Testis (tissue), 5 donors: ENCODE measurements at places on chromosomes 6 and 20. TPM values are rescaled to one million over a fixed set of nuclear protein-coding genes. Genes with fewer than 3 reads are reported as not detected.
A peak's percentile ranks its signal among the peaks of the same experiment; 100 is the strongest.

DNA sequence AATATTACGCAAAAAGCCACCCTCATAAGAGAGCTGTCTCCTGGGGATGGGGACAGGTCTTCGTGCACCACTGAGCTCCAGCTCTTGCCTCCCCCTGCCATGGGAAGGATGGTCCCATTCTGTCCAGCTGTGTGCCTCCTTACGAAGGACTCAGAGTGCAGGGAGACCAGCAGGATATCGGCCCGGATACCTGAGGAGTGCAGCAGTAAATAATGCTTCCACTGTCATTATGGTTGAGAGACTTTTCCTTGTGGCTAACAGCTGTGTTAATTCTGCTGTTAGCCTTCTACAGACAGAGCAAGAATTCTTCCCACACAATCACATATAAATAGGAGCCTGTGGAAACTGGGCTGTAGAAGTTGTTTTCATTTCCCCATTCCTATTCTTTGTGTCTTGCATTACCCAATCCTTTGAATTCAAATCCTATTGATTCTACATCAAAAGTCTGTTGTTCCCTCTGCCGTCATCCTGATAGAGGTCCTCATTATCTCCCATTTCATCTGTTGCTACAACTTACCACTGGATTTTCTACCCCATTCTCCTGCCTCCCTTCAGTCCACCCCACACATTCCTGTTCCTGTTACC, 364.6 kb upstream of the SOX4 start:
- DNase-seq = no peak

DNA sequence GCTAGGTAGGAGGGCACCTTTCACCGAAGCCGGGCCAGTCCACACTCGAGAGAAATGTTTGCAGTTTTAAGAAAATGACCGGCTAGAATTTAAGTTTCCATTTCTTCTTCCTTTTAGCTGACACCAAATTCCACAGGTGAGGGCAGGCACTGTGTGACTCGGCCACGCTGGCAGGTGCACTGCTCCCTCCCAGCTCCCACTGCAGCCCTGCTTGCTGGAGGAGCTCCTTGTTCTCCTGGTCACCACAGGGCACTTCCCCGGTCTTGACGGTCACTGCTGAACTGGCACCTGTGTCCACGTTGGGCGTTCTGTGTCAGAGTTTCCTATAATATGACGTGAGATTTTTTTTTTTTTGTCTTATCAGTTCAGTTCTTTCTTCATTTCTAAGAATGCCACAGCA, 3.6 kb upstream of the KIF25 start:
- no peak for DNase-seq

DNA sequence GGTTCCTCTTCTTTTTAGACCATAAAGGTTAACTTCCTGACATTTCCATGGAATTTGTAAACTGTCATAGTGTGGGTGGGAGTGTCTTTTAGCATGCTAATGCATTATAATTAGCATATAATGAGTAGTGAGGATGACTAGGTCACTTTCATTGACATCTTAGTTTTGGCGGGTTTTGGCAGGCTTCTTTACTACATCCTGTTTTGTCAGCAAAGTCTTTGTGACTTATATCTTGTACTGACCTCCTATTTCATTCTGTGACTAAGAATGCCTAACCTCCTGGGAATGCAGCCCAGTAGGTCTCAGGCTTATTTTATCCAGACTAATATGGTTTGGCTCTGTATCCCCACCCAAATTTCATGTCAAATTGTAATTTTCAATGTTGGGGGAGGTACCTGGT, 149.6 kb upstream of the SYNCRIP start:
- DNase-seq = no peak

DNA sequence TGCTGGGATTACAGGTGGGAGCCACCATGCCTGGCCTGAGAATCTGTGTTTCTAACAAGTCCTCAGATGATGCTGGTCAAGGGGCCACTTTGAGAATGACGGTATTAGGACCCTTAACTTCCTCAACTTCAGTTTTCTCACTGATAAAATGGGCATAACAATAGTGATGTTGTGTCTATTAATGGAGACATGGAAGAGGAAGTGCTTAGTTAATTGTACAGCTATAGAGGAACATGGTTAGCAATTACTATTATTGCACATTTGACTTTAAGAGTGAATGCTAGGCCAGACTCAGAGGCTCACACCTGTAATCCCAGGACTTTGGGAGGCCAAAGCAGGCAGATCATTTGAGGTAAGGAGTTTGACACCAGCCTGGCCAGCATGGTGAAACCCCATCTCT, 12.7 kb downstream of the DPPA5 start:
- no peak for DNase-seq

GRCh38 chr6:159086033-159086618, 41.3 kb upstream of the TAGAP start:
- no peak for DNase-seq

GRCh38 chr6:46221222-46221793, 50.5 kb upstream of the ENPP5 start:
- no peak for DNase-seq

- DNase-seq = no peak
Measured at GRCh38 chr6:22294301-22294700, 2.5 kb downstream of the PRL start.

GRCh38 chr6:121055572-121056163, 278.6 kb downstream of the TBC1D32 start:
- DNase-seq = no peak

GRCh38 chr6:56958481-56958880, 3.6 kb downstream of the BEND6 start:
- no peak for DNase-seq

- DNase-seq = no peak
Measured at GRCh38 chr6:14622085-14622484, 504.5 kb downstream of the CD83 start.

- DNase-seq = no peak
Measured at GRCh38 chr6:82437701-82438100, 74.1 kb downstream of the TPBG start.

DNA sequence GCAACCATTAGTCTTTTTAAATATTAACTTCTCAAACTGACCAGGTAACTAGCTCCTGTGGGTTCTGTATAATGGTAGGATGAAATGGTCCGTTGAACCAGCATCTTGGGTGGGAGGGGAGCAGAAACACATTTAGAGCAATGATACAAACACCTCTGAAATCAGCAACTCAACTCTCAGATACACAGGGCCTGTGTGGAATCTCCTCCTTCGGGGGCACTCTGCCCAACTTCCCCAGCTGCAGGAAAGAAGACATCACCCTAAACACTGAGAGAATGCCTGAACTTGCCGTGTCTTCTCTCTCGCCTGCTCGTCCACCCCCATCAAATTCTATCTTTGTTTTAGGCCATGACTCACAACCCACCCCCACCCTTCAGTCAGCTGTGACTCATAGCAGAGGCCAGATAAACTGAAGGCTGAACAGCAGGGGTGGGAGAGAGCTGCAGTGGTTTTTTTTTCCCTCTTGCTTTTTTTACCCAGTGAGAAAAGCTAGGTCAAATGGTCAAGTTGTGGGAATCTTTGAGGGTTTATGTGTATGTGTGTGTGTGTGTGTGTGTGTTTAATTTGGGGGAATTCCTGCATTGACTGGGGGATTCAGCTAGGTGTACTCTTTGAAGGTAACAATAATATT, 593.4 kb upstream of the JAG1 start:
- no peak for DNase-seq

- DNase-seq = no peak
Measured at GRCh38 chr6:55379471-55379870, 52.2 kb downstream of the GFRAL start.

- DNase-seq = no peak
Measured at GRCh38 chr6:106026748-106027715, 59.1 kb upstream of the PRDM1 start.

- DNase-seq = no peak
Measured at GRCh38 chr6:153489479-153489878, 358.4 kb upstream of the RGS17 start.

DNA sequence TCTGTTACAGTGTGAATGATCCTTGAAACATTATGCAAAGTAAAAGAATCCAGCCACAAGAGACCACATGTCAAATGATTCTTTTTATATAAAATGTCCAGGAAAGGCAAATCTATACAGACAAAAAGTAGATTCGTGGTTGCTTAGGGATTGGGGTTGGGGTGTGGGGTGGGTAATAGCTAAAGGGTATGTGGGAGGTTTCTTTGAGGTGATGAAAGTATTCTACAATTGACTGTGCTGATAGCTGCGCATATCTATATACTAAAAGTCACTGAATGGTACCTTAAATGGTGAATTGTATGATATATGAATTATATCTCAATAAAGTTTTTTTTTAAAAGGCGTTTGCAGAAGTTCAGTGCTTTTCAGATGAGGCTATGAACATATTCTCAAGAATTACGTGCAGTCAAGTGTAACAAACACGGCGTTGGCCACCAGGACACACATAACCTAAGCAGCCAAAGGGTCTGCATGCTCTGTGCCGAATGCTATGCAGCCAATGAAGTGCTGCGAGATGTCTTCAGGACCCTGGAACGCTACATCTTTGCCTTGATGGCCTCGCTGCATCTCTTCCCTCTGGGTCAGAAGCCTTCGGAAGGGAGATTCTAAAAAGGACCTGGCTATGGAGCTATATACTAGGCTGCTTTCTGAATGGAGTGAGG, 96.9 kb downstream of the SCML4 start:
- DNase-seq = no peak

DNA sequence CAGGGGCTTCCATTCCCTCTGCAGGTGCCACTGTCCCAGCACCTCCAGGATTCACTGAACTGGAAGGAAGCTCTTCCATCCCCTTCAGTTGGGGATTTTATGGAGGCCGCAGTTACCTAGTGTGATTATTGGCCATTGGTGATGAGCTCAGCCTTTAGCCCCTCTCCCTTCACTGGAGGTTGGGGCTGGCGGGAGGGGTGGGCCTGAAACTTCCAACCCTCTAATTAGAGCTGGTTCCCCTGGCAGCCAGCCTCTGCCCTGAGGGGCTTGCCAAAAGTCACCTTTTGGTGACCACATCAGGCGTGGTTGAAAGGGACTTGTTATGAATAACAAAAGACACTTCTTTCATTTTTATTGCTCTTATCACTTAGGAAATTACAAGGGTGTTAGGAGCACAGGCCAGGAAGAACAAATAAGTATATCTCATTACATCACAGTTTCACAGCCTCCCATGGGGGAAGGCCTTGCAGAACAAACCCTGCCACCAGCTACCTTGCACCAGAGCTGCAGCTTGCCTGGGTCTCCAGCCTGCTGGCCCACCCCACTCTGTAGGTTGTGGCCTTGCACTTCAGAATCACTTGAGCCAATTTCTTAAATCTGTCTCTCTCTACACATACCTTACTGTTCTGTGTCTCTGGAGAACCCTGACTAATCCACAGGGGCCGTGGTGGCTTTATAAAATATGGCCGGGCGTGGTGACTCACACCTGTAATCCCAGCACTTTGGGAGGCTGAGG, 5.0 kb downstream of the PYGB start:
- no peak for DNase-seq

DNA sequence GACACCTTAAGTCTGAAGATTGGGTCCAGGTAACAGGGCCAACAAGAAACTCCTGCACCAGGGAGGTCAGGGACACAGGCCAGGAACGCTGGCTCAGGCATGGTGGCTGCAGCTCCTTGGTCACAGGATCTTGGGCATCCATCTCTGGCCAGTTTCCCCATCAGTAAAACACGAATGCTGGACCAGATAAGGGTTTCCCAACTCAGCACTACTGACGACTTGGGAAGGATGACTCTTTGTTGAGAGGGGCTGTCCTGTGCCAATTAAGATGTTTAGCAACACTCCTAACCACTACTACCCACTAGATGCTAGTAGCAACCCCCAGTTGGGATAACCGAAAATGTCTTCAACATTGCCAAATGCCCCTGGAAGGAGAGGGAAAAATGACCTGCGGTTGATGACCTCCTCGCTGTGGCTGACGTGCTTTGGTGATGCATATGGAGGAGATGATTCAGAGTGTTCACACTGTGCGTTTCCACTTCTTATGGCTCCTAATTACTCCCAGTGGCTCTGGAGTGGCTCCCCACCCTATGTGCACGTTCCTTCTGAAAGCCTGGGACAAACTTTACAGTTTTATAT, 261.9 kb downstream of the CDH26 start:
- DNase-seq = no peak

GRCh38 chr20:48035961-48036731, 250.9 kb upstream of the SULF2 start:
- no peak for DNase-seq

DNA sequence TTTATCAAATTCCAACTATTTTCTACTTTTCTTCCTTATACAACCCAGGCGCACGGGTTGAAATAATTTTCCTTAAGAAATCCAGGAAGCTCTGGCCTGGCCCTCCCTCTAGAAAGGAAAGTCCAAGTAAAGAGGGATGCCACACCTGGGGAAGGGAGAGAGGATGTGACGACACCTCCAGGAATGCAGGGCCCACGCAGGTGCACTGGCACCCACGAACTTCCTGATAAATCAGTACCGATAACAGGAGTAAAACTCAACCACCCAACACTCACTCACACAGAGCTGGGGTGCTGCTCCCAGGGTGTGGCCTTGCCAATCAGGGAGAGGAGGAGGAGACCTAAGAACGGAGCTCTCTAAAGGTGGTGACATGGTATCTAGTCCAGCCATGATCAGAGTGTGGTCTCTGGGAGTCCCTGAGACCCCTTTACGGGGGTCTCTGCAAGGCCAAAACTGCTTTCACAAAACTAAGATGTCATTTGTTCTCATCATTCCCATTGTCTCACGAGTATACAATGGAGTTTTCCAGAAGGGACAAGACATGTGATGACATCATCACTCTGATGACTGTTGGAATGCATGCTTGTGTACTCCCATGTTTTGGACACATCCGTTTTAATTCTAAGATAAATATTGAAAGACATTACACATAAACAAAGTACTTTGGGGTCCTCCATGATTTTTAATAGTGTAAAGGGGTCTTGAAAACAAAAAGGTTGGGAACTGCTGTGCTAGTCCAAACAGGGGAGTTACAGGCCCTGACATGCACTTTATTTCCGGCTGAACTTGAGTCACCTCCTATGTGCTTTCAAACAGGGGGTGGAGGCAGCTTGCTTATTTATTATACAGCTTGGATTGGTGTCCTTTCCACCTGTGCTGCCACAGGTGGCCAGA, 2.2 kb upstream of the PARD6B start:
- peak; percentile 13 for DNase-seq

Gene MAP3K5
- 55.3 TPM for total RNA-seq

Gene PRDM1
- 3.5 TPM for total RNA-seq

Gene PIM1
- 20.4 TPM for total RNA-seq

Gene TRMT6
- 24.0 TPM for total RNA-seq

Gene CEP85L
- 80.7 TPM for total RNA-seq

Gene RIPK1
- 16.7 TPM for total RNA-seq

Gene TPD52L1
- total RNA-seq = 22.5 TPM

Gene CD24
- total RNA-seq = 8.6 TPM

Gene ERVFRD-1
- total RNA-seq = not detected

Gene TSHZ2
- total RNA-seq = 41.9 TPM

Gene ROS1
- 1.3 TPM for total RNA-seq

Gene GATA5
- 70.6 TPM for total RNA-seq
